Activated CD4-positive, alpha-beta memory T cell treated with anti-CD3 and anti-CD28 coated beads for 36 hours (primary cell): ENCODE measurements at places on chromosomes 2 and 18.

DNA sequence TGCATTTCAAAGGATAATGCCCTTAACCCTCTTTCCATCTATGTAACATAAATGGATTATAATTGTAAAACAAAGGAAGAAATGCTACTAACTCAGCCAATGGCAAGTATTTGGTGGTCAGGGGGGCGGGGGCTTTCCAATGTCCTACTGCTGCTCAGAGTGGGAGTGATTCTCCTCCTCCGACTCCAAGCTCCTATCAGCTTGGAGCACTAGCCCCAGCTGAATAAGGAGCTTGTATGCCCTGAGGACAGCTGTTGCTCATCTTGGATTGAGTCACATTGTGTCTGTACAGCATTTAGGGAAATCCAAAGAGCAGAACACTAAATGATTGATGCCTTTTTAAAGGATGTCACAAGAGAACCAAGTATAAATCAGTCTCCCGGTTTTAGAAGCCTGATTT is 105.6 kb upstream of the ZNF521 start:
- no peak for DNase-seq

- DNase-seq: no peak
Observed at GRCh38 chr2:197919487-197919886, 115.1 kb downstream of the PLCL1 start.

DNA sequence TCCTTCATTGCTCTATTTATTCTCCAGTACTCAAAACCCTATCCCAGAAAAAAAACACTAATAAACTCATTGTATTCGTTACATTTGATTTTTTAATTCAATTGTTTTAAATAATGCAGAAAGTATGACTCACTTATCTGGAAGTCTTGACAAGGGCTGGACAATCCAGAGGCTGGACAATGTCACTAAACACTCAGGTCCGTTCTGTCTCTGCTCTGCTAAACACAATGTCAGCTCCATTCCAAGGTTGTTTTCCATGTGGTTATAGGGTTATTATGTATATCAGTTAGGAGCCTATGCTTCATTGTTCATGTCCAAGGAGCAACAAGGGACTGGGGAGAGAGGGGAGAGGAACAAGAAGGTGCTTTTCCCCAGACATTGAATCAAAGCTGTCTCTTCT is 125.5 kb downstream of the IRS1 start:
- no peak for DNase-seq

DNA sequence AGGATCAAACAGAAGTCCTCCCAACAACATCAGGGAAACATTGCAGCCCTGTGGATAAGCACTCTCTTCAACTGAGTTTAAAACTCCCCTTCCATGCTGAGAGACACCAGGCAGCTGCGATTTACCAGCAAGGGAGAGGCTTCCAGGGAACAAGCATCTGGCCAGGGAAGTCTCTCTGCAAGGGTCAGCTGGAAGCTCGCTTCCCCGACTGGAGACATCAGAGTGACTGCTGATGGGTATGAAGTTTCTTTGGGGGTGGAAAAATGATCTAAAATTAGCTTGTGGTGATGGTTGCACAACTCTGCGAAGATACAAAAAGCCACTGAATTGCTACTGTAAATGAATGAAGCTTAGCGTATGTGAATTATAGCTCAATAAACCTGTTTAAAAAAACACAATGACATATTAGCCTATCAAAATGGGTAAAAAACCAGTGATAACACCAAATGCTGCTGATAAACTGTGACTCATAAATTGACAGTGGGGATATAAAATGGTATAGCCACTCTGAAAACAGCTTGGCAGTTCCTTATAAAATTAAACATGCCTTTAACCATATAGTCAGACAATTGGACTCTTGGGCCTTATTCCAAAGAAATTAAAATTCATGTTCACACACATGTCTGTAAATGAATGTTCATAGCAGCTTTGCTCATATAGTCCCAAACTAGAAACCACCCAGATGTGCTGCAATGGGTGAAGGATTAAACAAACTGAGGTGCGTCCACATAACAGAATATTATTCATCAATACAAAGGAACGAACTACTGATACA is 1082.0 kb downstream of the SOCS6 start:
- DNase-seq: no peak

DNA sequence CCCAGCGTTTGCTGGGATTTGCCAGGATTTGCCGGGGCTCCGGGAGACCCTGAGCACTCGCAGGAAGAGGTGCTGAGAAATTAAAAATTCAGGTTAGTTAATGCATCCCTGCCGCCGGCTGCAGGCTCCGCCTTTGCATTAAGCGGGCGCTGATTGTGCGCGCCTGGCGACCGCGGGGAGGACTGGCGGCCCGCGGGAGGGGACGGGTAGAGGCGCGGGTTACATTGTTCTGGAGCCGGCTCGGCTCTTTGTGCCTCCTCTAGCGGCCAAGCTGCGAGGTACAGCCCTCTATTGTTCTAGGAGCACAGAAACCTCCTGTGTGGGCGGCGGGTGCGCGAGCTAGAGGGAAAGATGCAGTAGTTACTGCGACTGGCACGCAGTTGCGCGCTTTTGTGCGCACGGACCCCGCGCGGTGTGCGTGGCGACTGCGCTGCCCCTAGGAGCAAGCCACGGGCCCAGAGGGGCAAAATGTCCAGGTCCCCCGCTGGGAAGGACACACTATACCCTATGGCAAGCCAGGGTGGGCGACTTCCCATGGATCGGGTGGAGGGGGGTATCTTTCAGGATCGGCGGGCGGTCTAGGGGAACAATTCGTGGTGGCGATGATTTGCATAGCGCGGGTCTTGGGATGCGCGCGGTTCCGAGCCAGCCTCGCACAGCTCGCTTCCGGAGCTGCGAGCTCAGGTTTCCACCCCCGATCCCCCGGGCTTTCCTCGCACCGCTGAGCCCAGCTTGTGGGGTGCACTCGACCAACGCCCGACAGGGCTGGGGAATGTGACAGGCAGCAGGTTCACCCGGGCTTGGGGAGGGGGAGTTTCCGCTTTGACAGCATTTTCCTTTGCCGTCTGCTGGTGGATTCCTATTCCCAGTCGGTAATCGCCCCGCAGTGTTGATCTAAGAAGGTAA is 2.8 kb downstream of the ONECUT2 start:
- peak; percentile 82 for DNase-seq

- DNase-seq: no peak
Observed at GRCh38 chr18:9534844-9535243, 59.5 kb downstream of the RALBP1 start.

GRCh38 chr18:37334631-37335408 is 230.8 kb downstream of the CELF4 start:
- no peak for DNase-seq

- no peak for DNase-seq
Observed at GRCh38 chr2:26532301-26533250, 54.7 kb upstream of the OTOF start.

DNA sequence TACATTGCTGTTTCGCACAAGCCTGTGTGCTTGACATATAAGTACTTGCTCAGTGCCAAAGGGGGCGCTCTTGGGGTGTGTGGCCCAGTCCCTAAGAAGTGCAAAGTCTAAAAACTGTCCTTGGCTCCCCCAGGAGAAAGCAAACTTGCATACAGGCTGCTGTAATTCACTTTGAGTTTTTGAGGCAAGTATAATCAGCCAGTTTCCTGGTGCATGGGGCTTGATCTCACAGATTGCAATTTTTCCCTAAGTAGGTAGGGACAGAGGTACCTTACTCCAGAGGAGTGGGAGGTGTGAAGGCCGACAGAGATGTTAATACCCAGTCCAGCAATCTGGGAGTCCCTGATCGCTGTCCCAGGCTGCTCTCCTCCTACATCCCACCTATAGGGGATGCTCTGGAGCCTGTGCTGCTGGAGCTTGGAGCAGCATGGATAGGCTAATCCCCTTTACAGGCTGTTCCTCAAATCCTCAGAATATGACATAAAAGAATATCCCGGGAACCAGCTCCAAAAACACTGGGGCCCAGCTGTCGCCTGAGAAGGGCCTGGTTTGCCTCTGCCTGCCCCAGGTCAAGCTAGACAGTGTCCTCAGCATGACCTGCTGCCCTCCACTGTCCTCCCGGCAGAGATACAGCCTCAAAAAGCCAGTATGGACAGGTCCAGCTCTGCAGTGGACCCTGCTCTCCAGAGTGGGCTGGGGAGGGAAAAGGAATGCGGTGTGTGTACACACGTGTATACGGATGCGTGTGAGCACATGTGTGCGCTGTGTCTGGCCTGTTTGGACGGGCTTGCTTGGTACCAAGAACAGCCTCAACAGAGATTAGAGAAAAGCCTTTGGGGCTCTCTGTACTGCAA is 136.5 kb upstream of the HAAO start:
- no peak for DNase-seq

GRCh38 chr18:39274535-39274934 is 1708.9 kb upstream of the CELF4 start:
- no peak for DNase-seq

- DNase-seq: peak; percentile 89
Observed at GRCh38 chr2:26184555-26185303, 11.8 kb downstream of the GAREM2 start.

- DNase-seq: peak; percentile 58
Observed at GRCh38 chr2:43221124-43221762, 5.2 kb downstream of the ZFP36L2 start.

GRCh38 chr2:41329040-41329439 is 718.8 kb upstream of the PKDCC start:
- DNase-seq: no peak

GRCh38 chr2:136055929-136056688 is 61.8 kb downstream of the CXCR4 start:
- DNase-seq: peak; percentile 60

- DNase-seq: no peak
Observed at GRCh38 chr2:21770787-21771186, 647.0 kb downstream of the TDRD15 start.

DNA sequence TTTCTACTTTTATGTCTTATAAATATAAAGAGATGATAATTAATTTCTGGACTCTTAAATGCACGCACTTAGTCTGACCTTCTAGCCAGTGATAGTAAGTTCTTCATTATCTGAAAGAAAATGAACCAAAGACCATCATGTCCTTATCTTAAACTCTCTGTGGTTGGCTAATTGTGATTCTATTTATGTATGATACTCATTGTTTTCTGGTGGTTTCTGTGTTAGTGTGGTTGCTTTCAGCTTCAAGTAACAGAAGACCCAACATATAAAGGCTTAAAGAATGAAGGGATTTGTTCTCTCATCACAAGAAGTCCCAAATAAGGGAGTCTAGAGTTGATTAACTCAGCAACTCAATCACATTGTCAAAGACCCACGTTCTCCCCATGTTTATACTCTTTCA is 225.2 kb upstream of the TANK start:
- DNase-seq: no peak

DNA sequence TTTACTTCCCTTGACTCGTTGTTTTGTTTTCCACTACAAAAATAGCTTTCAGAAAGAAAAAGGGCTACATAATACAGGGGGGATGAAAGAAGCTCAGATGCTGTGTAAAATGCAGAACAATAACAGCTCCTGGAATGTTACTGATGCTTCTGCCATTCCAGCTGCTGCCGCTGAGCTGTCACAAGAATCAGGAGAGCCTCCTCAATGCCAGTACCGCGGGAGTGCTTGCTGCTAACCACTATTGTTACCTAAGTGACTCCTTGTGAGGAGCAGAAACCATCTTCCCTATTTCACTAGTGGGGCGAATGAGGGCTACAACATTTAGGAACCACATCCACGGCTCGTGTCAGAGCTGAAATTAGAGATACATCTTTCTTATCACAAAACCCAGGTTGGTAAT is 384.8 kb downstream of the GALR1 start:
- DNase-seq: no peak

GRCh38 chr2:32043561-32043960 is 4.0 kb upstream of the DPY30 start:
- no peak for DNase-seq

DNA sequence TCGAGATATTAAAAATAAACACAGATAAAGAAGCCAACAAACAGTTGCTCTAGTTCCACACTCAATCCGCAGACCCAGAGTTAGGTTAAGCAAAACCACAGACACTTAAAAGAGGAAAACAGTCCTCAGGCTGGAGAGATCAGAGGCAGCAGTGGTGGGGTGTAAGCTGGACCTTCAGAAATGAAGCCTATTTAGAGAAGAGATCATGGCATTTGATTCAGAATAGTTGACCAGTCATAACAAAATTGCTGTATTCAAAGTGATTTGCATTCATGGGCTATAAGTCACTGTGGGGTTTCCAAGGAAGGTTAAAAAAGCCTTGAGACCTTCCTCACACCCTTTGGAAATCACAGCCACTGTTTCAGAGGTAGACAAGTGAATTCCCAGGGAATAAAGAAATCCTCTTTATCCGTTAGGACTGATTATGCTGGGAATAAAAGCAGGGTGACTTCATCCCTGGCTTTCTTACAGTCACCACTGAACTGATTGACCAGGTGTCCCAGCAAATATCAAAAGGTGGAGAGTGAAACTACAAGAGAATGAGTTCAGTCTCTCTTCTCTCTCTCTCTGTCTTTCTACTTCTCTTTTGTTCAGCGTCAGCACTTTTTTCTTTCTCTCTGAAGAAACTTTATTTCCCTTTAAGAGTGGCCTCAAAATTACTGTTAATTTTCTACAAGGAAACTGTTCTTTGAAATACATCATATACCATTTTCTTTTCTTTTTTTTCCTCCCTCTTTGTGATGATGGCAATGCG is 171.8 kb upstream of the PIK3C3 start:
- no peak for DNase-seq

GRCh38 chr2:8398040-8398668 is 283.7 kb upstream of the ID2 start:
- no peak for DNase-seq

DNA sequence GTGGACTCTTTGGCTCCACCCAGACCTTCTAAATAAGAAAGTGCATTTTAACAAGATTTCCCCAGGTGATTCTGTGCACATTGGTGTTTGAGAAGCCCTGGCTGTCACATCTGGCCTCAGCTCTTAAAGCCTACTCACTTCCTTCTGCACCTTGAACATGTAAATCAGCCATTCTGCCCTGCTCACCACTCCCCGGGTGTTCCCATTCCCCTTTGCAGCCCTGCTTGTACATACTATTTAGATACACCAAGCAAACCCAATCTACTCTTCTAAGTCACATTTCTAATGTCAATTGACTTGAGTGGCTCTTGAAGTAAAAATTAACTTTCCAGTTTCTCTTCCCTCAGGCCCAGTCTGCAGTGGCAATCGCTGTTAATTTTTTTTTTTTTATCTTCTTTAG is 13.1 kb upstream of the SCN1A start:
- DNase-seq: no peak

- DNase-seq: no peak
Observed at GRCh38 chr2:109260116-109260855, 131.3 kb downstream of the SH3RF3 start.

DNA sequence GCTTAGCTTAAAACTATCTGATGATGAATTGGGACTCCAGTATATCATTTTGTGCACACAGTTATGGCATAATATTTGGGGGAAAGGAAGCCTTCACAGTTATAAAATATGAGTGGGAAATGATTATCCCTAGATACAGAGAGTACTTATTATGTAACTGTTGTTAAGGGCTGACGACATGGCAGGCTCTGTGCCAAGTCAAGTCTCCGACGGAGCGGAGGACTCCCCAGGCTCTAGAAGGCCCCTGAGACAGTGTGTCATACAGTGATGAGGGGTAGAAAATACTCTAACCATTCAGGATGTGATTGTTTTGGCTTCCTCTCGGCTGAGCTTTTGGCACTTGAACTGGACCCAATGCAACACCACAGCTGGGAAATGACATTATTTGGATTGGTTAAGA is 211.8 kb downstream of the SLC8A1 start:
- DNase-seq: no peak

GRCh38 chr2:128448331-128449225 is 129.9 kb upstream of the HS6ST1 start:
- no peak for DNase-seq
